ENCODE measurements at places on chromosomes 7 and 10. TPM values are rescaled to one million over a fixed set of nuclear protein-coding genes. Genes with fewer than 3 reads are reported as not detected.

Gene ATG9B
- 33.8 TPM for total RNA-seq

Gene HOXA10
- total RNA-seq = 4.9 TPM

Gene VIM
- 102 TPM for total RNA-seq

Gene TDRD1
- total RNA-seq = not detected

Gene PILRA
- total RNA-seq = 2.8 TPM

Gene FAM25G
- total RNA-seq = not detected

Gene CHCHD3
- 59.2 TPM for total RNA-seq

Gene UCN3
- total RNA-seq = 3.4 TPM

Gene CLEC5A
- total RNA-seq = not detected

- DNase-seq = no peak
Observed at GRCh38 chr10:17217631-17218232, 10.3 kb upstream of the VIM start.

- no peak for DNase-seq
Observed at GRCh38 chr10:51421853-51422252, 277.5 kb downstream of the CSTF2T start.

GRCh38 chr7:122622682-122623081 lies 76.2 kb downstream of the RNF133 start:
- no peak for DNase-seq

DNA sequence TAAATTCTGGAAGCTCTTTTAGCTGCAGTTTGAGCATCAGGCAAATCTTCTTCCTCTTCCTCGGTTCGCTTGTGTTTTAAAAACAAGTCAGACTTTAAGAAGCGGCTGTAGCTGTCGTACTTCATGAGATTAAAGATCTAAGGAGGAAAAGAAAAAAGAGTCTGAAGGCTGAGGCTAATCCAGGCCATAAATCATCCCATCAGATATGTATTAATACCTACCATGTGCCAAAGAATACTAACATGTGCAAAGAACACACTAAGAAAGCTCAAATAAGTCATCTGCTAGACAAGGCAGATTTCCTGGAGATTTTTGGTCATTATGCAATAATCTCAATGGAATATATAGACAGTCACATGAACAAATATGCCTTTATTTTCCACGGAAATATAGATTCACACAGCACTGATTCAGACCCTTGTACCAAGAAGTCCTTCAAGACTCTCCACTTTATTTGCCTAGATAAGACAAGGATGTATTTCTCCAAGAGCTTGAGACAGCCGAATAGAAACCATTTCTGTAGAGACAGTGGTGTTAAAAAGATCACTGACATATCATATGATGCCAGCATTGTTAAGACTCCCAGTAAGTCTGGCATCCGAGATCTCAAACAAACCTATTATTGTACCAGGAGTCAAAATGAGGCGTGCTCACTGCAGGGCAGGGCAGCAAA lies 42.3 kb downstream of the RGS10 start:
- DNase-seq = no peak

- DNase-seq = no peak
Observed at GRCh38 chr7:99112097-99112496, 31.8 kb downstream of the SMURF1 start.

- no peak for DNase-seq
Observed at GRCh38 chr7:24763303-24763901, 6.1 kb upstream of the GSDME start.

DNA sequence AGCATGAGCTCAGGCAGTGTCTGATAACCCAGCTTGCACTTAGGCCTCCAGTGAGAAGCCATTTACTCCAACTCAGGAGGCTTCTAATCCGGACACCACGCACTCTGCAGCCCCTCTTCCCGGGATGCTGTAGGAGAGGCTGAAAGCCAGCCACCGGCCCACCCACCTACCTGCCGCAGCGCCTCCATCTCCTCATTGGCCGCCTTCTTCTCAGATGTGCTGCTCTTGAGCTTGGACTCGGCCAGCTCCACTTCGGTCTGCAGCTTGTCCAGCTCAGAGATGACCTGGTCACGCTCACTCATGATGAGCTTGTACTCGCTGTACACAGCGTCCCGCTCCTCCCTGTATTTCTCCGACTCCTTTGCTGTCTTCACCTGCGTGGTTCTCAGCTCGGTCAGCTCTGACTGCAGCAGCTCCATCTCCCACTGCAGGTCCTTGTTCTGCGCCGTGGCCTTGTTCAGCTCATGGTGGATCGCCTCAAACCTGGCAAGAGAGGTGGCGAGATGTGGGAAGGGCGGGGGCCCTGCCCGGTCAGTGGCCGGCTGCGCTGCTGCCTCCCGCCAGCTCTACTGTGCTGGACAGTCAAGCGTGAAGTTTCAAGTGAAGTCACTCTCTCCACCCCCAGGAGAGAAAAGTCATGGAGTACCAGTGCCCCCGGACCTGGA lies 84.7 kb downstream of the DLG5 start:
- DNase-seq = no peak

- no peak for DNase-seq
Observed at GRCh38 chr10:130985158-130985753, 326.3 kb downstream of the TCERG1L start.

DNA sequence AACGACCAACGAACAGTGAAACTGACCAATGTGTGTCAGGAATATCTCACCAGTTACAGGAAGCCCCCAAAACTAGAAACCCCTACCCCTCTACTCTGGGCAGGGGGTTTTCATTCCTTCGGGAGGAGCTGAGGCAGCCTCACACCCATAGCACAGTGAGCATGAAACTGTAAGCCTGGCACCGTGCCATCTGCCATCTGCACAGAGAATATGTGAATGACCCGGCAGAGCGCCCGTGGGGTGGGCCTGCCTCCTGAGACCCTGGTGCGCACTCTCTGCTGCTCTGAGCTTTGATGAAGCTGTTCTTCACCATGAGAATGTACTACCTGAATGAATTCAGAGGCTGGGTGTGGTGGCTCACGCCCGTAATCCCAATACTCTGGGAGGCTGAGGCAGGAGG lies 27.1 kb downstream of the DAGLB start:
- DNase-seq = no peak

All from type B pancreatic cell (in vitro differentiated cells).